Endodermal cell (in vitro differentiated cells): ENCODE measurements at places on chromosomes 4 and X.

- DNase-seq: no peak
Observed at GRCh38 chr4:45629717-45630116, 494.1 kb downstream of the GABRG1 start.

DNA sequence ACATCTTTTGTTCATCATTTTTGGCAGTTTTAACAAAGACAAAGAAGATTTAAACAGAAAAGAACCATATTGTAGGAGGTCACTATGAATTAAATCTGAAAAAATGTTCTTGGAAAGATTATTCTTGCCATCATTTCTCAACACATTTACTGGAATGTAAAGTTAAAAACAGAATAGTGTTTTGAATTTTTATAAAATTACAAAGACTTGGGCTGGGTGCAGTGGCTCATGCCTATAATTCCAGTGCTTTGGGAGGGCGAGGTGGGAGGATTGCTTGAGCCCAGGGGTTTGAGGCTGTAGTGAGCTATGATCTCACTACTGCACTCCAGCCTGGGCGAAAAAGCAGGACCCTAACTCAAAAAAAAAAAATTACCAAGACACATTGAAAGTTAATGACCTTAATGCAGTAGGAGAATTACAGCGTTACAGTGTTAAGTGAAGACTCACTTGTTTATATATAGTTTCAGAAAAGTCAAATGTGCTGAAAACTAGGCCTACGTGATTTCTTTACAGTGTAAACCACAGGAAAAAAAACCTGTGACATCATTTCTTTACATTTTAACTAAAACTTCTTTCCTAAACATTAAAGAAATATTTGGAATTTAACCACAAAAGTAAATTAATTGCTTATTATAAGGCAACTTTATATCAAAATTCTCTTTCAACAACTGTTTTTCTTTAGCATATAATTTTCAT lies 7.9 kb downstream of the FAM13A start:
- DNase-seq: no peak

- peak; percentile 88 for DNase-seq
Observed at GRCh38 chrX:101485212-101485949, at the start of gene ARMCX4. Gene ARMCX4 (plus strand): TSS chrX:101485456. CDS start chrX:101488590, 3,134 bp downstream.

DNA sequence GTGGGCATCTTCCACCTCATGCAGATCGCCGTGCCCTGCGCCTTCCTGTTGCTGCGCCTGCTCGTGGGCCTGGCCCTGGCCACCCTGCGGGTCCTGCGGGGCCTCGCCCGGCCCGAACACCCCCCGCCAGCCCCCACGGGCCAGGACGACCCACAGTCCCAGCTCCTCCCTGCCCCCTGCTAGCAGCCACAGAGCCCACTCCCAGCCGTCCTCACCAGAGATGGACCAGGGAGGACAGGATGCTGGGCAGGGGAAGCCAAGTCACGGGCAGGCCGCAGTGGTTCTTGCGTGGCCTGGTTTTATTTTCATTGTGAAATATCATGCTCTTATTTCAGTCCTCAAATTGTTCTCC lies 15.1 kb downstream of the DGKQ start:
- DNase-seq: no peak
